Stimulated activated CD8-positive, alpha-beta memory T cell treated with anti-CD3 and anti-CD28 coated beads, Interleukin-4, amount 100 ng/mL, for 4 hours (primary cell): ENCODE measurements at places on chromosomes 3 and 15.

- DNase-seq = no peak
Observed at GRCh38 chr3:140103166-140103565, 168.2 kb downstream of the CLSTN2 start.

DNA sequence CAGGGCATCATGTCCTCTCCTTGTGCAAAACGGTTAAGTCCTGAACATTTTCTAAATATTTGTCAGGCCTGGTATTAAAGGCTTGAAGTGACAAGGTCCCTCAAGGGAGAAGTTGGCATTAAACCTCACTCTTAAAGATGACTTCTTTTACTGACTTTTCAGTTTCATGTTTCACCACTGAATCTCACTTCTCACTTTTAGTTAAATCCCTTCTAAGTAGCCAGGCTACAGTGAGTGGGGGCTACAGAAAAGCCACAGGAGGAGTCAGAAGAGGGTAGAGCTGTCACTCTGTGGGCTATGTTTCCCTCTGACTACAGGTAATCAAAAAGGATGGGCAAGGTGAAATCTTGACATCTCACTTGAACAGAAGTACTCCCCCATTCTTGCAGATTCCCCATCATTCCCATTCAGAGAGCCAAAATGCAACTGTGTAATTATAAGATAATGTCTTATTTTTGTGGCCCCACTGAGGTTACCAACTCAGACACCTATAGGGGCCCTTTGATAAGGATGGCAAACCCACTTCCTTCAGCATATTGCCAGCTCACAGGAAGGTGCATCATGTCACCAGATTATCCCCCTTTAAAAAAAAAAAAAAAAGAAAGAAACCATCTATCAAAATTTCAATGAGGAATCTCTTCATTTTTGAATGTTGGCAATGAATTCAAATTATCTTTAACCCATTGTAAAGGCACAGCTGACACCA, 790.1 kb upstream of the CFAP20DC start:
- DNase-seq = no peak

- DNase-seq = no peak
Observed at GRCh38 chr3:77052733-77053670, 13.1 kb downstream of the ROBO2 start.

DNA sequence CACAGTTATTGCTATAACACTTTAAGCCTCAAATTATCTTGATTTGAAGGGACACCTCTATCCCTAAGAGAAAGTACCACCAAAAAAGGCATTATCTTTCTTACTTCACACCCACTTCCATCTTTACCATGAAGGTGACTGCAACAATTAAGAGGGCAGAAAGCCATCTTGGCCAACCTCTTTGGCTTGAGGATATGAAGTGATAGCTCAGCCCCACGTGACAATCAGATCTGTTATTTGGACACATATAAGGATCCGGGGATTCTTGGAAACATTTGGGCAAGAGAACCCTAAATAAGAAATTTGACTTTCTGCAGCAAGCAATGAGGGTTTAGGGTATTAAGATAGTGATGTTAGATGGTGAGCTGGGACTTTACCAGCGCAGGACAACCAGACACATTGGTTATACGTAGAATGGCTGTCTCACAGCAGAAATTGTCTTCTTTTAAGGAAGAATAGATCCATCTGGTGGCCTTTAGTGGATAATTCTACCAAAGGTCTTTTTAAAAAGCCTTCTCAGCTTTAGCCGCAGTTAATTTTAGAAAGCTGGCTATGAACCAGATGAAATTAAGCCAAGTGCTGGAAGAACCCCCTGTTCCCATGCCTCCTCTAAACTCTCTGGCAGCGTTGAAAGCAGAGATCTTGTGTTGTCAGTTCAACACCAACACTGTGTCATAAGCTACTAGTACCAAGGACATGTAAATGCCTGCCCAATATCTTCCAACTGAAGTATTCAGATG, 12.3 kb downstream of the HCLS1 start:
- DNase-seq = no peak

GRCh38 chr3:115341208-115341607, 194.1 kb upstream of the ZBTB20 start:
- DNase-seq = no peak

- DNase-seq = no peak
Observed at GRCh38 chr15:73994912-73995622, 551 bp downstream of the PML start.

DNA sequence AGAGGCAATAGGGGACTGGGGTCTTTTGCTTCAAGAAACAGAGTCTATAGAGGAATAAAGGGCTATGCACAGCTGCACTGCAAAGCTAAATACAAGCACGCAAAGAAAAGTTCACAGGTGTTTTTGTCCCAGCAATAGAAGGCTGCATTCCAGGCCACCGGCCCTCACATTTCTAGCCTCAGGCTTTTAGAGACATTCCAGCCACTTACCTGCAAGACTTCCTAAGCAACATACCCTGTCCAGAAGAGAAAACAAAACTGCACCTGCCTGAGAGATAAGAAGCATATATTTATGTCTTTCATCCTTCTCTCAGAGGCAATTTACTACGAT, 220.5 kb downstream of the OPA1 start:
- DNase-seq = no peak

DNA sequence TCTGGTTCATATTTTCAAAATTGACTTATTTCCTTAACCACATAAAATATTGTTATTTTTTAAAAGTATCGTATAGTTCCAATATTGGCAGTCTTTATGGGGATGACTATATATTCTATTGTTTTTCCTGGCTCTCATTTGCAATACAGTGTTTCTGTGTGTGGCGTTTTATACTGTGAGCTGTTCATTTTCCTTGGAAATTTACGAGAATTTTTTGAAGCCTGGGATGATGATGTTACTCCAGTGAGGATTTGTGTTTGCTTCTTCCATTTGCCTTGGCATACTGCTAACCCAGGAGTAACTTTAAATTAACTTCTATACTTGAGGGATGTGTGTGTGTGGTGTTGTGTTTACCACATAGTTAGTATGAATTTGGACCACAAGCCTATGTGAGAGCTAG, 95.2 kb downstream of the NR1D2 start:
- no peak for DNase-seq

DNA sequence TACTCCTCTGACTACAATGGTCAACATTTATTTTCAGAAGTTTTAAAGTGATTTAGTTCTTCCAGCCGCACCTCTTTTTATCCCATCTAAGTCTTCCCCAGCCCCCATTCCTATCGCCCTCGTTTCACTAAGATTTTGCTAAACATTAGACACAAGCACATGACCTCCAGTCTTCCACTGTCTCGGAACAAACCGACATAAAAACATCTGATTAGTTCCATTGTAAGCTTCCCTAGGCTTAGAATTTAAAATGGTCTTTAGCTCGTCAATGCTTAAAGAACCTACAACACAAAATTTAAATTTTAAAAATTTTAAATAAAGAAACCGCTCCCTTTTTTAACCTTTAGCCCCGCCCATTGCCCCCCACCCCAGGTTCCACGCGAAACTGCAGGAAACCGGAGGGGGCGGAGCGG, 284 bp upstream of the TSC22D2 start:
- DNase-seq = no peak

GRCh38 chr3:122247825-122248185, 64.3 kb downstream of the CASR start:
- no peak for DNase-seq
